ENCODE measurements at places on chromosomes 1 and 21. TPM values are rescaled to one million over a fixed set of nuclear protein-coding genes. Genes with fewer than 3 reads are reported as not detected.
A peak's percentile ranks its signal among the peaks of the same experiment; 100 is the strongest.

GRCh38 chr21:42049578-42050430, 21.3 kb upstream of the UMODL1 start:
- DNase-seq: no peak

GRCh38 chr1:15282810-15283474, 35.9 kb downstream of the FHAD1 start:
- DNase-seq: peak; percentile 89

GRCh38 chr1:47881505-47882442, 115.4 kb downstream of the TRABD2B start:
- DNase-seq: no peak

DNA sequence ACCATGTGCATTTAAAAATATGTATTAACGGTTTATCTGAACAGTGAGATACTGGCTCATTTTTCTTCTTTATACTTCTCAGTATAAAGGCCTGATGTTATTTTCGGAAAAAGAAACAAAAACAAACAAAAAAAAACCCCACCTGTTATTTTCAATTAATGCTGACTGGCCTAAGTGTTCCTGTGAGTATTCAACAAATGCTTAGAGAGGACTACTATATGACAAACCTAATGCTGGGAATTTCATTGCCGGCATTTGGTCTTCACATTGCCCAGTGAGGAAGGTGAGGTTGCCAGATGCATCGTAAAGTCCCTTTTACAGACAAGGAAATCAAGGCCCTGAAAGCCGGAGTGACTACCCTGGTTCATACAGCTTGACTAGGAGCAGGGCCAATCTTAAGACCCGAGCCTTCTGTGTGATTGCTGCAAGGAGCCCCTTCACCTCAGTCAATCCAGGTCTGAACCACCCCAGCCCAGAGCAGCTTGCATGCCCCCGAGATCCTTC, 599 bp downstream of the MRPL24 start:
- DNase-seq: no peak

GRCh38 chr1:202639500-202639899, 70.8 kb downstream of the SYT2 start:
- DNase-seq: peak; percentile 37

DNA sequence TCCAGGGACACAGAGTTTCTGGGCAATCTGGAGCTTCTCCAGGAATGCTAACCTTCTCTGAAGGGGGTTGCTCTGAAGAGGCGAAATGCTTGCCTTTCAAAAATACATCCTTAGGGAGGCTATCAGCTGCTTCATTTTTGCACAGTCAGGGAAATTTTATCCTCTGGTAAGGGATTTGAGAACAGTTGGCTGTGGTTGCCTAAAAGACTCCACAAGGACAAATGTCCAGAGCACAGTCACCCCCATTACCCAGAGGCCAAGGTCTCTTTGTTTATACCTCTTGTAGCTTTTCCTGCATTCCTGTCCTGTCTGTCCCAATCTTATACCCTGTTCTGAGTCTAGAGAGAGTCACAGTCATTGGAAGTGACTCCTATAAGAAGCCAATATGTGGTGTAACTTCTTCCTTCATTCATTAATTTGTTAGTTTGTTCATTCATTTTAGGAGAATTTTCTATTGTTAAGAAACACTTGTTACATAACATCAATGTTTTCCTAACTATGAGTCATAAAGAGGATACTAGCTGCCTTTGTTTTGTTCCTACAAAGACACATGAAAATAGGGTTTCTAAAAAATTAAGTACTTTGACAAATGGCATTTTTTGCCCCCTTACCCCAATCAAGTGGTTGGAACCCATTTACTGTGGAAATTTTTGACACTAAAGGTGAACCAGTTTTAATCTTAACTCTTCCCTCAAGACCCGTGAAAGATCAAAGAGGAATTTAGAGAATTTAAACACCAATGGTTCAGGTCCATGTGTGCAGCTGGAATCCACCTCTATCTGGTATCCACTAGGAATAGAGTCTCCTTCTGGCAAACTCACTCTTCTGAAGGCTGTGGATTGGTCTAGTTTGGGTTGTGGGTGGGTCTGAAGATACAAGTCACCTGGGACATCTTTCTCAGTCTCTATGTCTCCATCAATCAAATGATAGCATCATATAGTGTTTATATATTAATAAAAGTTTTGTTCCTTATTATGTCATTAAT, 47.1 kb downstream of the GPR88 start:
- DNase-seq: no peak

DNA sequence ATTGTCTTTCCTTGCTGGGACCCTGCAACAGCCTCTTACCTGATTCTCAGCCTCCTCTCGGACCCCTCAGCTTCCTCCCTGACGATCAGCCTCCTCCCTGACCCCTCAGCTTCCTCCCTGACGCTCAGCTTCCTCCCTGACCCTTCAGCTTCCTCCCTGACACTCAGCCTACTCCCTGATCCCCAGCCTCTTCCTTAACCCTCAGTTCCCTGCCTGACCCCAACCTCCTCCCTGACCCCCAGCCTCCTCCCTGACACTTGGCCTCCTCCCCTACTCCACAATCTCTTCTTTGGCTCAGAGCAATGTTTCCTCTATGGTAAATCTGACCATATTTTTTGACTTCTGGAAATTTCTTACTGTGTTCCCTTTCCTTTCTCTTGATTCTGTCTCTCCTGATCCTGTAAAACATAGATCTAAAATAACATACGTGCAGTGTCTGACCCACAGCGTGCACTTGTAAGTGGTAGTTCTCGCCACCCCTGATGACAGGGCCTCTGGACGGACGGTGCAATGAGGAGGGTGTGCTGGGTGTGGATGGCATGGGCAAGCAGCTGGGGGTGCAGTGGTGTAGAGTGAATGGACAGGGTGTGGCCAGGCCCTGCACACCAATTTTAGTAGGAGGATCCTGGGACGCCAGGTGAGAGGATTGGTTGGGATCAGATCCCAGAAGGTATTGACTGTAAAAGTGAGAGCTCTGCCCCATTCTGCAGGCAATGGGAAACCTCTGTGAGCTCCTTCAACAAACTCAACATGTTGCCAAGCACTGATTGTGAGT, 264.1 kb downstream of the FOXD2 start:
- DNase-seq: no peak

- no peak for DNase-seq
These were observed 364 bp downstream of the GOLPH3L start for GRCh38 chr1:150696590-150696989.

DNA sequence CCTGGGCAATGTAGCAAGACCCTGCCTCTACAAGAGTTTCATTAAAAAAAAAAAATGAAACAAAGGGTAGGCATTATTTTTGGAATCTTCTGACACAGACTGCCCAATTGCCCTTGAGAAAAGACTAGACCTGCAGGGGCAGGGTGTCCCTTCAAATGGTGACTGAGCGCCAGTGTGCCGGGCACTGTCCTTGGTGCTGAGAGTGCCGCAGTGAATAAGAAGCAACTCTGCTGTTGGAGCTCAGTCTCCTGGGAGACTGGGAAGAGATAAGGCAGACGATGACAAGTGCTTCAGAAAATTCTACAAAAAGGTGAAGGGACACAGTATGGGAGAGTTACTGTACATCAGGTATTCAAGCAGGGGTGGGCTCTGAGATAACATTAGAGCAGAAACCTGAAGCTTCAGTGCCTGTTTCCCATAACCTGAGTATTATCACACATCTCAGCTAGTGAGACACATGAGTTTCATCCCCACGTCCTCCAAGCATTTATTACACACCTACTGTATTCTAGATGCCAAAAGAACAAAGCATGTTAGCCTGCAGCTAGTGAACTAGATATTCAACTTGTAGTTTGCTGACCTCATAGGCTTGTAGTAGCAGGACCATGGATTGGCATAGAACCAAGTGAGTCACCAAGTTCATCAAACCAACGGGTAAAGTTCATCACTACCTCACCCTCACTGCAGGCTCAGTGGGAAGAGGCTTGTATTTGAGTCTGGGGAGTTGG, 18.4 kb upstream of the RPL11 start:
- no peak for DNase-seq

- DNase-seq: no peak
These were observed 29.8 kb downstream of the SLC2A1 start for GRCh38 chr1:42928859-42929258.

GRCh38 chr1:62823556-62823955, 39.6 kb downstream of the ATG4C start:
- no peak for DNase-seq

DNA sequence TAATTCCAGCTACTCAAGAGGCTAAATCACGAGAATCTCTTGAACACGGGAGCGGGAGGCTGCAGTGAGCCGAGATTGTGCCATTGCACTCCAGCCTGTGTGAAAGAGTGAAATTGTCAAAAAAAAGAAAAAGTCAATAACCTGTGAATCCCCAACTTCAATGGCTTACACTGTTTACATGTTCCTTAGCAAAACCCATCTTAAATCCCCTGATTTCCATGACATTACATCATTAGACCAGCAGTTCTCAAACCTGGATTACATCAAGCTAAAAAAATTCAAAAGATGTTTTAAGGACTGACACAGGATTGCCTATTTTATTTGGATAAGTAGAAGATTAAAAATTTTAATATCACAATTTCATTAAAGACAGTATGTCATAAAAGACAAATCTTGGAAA, 12.4 kb downstream of the GPBP1L1 start:
- DNase-seq: no peak

DNA sequence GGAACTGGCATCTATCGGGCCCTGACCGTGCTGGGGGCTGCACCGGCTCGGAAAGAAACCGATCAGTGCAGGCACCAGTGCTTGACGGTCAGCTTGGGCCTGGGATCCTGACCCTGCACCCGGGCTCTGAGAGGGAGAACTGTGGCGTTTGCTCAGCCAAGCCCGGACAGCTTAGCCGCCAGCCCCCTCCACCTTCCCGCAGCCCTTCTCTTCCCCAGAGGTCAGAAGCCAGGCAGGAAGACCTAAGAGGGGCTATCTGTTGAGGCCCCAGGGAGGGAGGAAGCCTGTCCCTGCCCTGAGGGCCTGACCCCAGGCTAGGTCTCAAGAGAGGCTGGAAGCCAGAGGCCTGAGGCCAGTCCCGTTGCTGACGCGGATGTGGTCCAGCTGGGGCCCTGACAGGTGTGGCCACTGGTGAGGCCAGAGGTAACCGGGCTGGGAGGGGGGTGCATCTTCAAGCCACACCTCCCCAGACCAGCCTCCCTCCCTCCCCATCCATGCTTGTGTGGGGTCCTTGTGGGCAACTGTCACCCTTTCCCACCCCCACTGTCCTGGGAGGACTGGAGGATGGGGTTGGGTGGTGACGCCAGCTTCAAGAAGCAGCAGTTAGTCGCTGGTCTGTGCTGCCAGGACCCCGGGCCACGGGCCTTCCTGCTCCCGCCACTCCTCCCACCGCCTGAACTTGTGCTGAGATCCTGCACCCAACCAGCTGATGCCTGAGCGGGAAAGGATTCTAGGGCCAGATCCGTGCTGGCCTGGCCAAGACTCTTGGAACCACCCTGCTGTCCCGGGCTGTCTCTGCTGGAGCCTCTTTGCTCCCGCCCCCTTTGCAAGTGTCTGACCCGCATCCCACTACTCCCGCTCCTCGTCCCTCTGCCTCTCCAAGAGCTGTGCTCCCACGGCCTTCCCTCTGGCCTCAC, 2.6 kb upstream of the DVL1 start:
- DNase-seq: peak; percentile 24

GRCh38 chr1:36139521-36139920, 9.8 kb downstream of the TRAPPC3 start:
- peak; percentile 54 for DNase-seq

DNA sequence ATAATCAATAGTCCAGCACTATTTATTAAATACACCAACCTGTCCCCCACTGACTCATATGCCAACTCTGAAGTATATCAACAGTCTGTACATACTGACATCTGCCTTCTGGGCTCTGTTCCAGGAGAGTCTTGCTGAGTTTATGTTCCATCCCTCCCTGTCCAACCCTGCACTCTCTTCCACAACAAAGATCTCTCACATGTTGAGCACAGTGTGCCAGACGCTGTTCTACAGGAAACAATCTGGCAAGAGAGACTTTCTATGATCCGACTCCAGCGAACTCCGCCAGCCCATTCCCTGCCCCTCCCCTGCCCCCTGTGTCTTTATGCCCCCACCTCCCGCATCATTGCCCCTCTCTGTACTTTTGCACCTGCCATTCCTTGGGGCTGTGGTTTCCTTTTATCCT, 3.4 kb downstream of the LACTBL1 start:
- peak; percentile 8 for DNase-seq

- DNase-seq: no peak
These were observed 5.5 kb upstream of the PLEKHM2 start for GRCh38 chr1:15678578-15678977.

DNA sequence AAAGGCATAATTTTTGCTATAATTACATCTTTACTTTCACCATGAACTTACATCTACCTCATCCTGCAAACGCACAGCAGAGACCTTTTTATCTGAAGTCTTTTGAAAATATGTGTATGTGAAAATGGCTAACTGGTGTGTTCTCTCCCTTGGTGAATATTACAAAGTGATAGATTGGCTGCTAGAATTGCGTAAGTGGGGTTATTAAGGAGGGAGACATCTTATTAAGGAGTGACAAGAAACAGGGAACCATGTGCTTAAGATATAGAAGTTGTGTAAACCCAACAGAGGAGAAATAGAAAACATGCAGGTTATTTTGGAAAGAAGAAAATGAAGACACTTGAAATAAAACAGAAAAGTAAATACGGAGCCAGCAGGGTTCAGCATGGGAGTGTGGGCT, 7.8 kb downstream of the KCNJ15 start:
- no peak for DNase-seq

DNA sequence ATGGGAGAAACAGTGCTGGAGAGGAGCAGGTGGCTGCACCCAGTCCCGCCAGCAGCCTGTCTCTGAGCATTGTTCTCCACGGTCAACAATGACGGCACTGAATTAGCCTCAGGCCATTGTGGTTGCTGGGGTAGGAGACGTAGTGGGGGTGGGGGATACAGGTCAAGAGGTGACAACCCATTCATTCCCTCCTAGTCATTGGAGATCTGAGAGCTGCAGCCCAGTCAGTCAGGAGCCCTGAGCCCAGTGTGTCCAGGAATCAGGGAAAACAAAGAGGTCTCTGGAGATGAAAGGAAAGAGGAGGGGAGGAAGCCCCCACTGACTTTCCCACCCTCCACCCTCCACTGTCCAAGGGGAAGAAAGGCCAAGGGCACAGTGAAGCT, 15.3 kb downstream of the SMIM12 start:
- DNase-seq: no peak

- no peak for DNase-seq
These were observed 153.9 kb upstream of the GREM2 start for GRCh38 chr1:240765732-240766363.

GJC2 gene
- 1.2 TPM for total RNA-seq

PRR9 gene
- not detected for total RNA-seq

NFYC gene
- 39.4 TPM for total RNA-seq

SH2D1B gene
- not detected for total RNA-seq

RORC gene
- not detected for total RNA-seq

DENND2C gene
- total RNA-seq: 0.49 TPM

PPIAL4G gene
- not detected for total RNA-seq

ENO1 gene
- 1,928 TPM for total RNA-seq

HSD3B1 gene
- total RNA-seq: not detected

CKS1B gene
- total RNA-seq: 187 TPM

Measured in G401 (cell line).